ENCODE measurements at places on chromosomes 16 and 17.

DNA sequence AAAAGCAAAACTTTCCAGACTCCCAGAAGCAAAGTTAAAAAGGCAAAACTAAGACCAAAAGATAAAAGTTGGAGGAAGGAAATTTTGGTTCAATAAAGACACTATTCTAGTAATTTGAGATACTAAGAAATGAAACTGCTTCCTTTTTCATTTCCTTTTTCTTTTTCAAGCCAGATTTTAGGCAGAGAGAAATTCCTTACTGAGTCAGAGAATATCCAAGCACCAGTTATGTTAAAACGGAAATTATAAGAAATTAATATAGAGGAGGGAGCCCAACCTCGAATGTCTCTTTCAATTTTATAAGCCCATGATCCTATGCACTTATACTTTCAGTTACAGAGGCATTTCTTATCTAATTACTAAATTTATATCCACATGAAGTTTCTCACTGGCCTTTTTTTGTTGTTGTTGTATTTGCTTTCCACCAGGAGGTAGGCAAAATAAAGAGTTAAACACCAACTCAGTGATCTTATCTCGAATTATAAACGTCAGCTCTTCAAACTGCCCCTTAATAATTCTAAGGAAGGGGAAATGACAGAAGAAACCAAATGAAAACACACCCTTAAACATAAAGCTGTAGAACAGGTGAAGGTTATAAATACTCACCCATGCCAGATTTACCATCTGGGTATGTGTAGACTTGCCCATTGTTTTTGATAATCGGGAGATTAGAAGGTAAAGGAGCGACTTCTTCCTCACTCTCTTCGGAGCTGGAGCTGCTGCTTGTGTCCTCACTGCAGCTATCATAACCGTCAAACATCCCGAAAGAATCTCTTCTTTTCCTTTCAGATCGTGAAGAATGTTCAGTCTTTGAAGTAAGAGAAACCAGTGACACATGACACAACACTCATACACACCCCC lies 35.2 kb downstream of the MBTD1 start:
- DNase-seq = no peak

DNA sequence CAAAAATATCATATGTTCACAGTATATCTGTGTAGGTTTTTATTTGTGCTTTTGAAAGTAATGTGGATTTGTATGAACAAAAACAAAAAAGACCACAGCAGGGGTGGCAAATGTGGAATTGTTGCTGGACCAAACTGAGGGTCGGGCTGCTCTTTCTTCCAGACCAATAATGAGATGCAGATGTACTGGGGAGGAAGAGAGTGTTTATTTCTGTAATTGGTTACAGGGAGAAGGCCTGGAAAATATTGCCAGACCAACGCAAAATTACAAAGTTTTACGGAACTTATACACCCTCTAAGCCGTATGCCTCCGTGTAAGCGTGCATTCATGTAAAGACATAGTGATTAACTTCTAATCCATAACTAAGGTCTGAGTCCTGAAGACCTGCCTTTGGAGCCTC lies 353.9 kb upstream of the C16orf82 start:
- no peak for DNase-seq

DNA sequence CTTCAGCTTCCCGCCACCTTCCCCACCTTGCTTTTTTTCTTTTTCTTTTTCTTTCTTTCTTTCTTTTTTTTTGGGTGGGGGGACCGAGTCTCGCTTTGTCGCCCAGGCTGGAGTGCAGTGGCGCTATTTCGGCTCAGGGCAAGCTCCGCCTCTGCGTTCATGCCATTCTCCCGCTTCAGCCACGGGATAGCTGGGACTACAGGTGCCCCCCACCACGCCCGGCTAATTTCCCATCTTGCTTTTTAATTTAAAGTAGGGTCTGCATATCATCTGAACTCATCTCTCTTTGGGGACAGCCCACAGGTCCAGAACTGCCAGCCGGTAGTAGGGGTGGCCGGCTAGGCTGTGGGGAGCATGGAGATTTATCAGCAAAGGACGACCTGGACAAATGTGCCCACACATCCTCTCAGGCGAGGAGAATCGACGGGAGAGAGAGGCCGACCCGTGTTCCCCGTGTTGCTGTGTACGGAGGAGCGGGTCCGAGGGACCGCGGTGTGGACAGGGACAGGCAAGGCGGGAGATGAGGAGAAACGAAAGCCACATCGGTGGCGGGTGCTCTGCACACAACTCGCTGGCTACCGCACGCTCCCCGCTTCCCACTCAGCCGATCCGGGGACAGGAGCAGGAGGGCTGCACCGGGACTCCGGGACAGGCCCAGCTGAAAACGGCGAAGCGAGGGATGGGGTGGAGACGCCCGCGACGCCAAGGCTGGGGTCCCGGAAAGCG lies 2.4 kb downstream of the MT1M start:
- no peak for DNase-seq

DNA sequence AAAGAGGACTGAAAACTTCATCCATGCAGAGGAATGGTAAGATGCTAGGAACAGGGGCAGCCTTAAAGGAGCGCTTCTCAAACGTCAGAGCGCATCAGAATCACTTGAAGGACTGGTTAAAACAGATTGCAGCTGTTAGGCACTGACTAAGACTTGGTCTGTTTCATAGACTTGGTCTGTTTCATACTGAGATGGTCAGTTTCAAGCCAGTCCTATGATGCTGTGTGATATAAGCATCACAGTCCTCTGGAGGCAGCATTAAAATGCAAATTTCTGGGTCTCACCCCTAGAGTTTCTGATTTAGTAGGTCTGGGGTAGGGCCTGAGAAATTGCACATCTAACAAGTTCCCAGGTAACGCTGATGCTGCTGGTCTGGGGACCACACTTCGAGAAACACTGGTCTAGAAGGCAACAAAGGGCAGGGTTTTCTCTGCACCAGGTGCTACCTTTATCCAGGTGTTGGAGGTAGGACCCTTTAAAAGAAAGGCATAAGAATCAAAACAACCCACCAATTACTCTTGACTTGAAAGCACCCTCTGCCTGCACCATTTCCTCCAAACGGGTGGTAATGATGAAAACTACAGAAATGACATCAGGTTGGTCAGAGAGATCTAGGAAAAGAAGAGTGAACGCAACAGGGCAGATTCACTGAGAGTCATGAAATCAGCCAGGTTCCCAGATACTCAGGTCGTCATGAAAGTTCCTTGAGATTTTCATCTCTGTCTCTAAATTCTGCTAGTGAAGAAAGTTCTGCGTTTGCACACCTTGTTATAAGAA lies 95.0 kb upstream of the RCVRN start:
- DNase-seq = no peak

DNA sequence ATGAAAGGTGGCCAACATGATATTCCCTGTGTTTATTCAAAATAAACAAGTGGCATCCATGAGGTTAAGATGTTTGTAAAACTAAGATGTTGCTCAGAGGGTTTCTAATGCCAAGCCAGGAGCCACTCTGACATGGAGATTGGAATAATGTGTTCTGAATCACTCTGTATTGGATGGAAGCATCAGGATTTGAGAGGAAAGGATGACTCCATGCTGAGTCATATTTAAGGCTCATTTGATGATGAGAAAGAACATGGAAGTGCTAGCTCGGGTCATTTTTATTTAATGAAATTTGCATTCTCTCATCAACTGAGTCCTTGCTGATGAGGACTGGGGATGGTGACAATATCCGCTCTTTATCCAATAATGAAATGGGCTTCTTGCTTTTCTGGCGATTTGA lies 6.2 kb downstream of the VAT1L start:
- DNase-seq = no peak

DNA sequence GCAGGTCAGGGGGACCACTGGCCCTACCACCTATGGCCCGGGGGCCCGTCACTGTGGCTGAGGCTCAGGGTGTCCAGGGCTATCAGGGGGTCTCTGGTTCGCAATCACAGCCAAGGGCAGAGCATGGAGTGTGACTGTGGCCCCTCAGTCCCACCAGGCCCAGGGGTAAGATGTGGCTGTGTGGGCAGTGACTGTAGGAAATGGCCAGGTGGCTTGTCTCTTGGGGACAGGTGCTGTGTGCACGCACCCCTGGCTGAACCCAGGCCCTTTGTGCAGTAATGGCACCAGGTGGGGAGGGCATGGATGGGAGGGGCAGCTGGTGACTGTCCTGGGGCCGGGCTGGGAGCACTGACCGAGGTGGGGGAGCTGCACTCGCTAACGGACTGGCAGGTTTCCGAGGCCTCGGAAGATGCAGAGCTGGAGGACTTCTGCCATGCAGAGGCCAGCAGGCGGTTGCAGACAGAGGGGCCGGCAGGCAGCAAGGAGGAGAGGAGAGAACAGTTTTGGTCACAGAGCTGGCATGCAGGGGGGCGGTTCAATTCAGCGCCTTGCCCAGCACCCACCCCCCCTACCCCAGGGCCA lies 18.8 kb downstream of the IL34 start:
- no peak for DNase-seq

- no peak for DNase-seq
Observed at GRCh38 chr16:49341706-49342105, 31.9 kb upstream of the C16orf78 start.

- DNase-seq = peak; percentile 17
Observed at GRCh38 chr17:66200685-66201092, 8.8 kb upstream of the CEP112 start.

- DNase-seq = no peak
Observed at GRCh38 chr17:72125742-72126141, 4.9 kb downstream of the SOX9 start.

GRCh38 chr16:84120023-84120422 lies 3.3 kb upstream of the MBTPS1 start:
- no peak for DNase-seq

GRCh38 chr17:64778240-64779097 lies 116.4 kb upstream of the SMURF2 start:
- no peak for DNase-seq

DNA sequence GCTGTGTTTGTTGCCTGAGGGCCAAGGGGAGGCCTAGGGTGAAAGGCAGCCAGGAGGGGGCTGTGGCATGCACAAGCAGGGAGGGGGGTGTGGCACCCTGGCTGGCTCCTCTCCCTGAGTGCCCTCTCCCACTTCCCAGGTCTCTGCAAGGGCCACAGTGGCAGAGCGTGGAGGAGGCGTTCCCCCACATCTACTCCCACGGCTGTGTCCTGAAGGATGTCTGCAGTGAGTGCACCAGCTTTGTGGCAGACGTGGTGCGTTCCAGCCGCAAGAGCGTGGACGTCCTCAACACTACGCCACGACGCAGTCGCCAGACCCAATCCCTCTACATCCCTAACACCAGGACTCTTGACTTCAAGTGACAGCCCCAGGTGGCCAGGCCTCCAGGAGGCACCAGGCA lies 3.5 kb upstream of the TCF25 start:
- no peak for DNase-seq

DNA sequence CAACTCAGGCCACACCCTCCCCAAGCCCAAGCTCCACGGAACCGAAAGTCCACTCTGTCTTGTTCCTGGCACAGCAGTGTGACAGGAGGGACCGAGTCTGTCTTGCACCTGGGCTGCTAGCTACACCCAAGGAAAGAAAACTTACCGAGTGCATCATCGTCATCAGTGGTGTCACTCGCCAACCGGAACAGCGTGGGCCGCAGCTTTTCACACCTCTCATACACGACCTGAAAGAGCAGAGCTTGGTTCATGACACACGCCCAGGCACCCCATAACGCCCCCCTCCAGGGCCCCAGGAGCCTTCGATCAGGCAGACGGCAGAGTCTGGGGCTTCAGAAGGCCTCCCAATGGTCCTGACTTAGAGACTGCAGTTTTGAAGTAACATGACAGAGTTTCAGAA lies 27.5 kb downstream of the GGA2 start:
- DNase-seq = no peak

DNA sequence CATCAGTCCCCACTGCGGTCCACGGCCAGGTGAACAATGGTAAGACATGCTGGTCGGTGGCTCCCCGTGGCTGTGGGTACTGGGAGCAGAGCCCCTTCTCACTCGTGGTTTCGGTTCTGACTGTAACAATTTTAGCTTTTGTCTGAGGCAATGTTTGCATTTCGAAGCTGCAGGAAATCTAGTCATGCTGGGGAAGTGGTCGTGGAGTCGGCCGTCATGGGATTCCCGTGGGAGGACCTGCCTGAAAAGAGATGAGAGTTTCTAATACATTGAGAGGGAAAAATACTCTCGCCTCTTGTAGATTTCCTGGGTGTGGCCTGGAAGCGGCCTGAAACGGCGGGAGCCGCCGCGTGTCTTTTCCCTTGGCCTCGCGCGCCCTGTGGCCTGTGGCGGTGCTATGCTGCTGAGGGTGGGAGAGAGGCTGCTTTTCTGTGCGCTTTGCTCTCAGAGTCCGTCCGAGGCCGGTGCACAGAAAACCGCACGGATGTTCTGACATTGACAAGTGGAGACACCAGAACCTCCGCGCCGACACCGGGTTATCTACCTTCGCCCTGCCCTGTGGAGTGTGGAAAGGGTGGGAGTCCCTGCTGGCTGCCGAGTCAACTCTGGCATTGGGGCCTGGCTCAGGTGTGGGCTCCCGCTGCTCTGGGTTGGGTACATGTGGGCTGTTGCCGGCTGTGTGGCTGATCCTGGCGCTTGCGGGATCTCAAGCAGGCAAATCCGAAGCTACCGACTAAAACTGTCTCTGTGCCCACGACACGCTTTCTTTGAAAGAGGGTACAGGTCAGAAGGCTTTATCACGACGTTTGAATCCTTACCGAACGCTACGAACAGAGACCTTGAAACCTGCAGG lies 60.8 kb downstream of the WDR45B start:
- DNase-seq = no peak

GRCh38 chr17:50147841-50148225 lies 2.6 kb downstream of the PPP1R9B start:
- no peak for DNase-seq

DNA sequence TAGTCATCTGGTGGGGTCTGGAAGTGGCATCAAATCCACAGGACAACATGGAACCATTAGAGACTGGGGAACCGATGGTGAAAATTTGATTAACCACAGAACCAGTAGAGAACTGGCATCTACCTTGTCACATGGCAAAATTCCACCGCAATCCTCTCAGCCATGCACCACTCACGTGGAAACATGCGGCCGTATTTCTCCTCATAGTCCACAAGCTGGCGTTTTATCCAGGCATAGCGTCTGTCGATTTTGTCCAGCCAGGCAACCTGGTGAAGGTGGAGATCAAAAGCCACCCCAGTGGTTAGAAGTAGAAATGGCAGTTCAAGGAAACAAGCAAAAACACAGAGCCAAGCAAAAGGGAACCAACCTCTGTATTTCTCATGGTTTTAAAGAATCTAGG lies 87.6 kb downstream of the VPS53 start:
- DNase-seq = no peak

- DNase-seq = no peak
Observed at GRCh38 chr16:65809627-65810026, 556.9 kb upstream of the CDH5 start.

- no peak for DNase-seq
Observed at GRCh38 chr17:71334048-71334751, 786.6 kb upstream of the SOX9 start.

DNA sequence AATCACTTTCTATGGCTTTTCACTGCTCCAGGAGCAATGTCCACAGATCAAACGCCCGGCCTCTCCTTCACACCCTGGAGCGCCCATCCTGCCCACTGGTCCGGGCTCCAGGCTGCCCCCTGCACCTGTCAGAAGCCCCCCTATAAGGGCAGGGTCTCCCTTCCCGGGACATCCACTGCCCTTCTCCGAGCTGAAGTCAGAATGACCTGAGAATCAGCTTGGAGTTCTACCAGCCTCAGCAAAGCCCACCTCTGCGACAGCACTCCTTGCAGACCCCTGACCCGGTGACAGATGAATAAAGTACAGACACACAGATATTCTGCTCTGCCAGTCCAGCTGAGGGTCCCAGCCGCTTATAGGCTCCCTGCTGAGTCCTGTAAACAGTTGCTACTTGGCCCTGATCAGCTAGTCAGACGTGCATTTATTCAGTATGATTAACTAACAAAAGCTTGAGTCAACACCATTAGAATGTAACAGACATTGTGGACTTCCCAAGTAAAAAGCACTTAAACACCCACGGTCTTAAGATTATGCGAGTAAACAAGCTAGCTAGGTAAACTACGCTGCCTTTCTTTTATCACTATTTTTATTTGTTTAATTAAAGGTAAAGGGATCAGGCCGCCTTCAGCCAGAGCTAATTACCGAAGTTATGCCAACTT lies 4.8 kb downstream of the SLC7A5 start:
- DNase-seq = no peak

All from Panc1 (cell line).